Mesenteric fat pad (tissue), 1 donor: ENCODE measurements at places on chromosomes 12 and 14. TPM values are rescaled to one million over a fixed set of nuclear protein-coding genes. Genes with fewer than 3 reads are reported as not detected.

Gene PRR4
- 0.93 TPM for total RNA-seq

Gene ENO2
- total RNA-seq, result 5.3 TPM

DNA sequence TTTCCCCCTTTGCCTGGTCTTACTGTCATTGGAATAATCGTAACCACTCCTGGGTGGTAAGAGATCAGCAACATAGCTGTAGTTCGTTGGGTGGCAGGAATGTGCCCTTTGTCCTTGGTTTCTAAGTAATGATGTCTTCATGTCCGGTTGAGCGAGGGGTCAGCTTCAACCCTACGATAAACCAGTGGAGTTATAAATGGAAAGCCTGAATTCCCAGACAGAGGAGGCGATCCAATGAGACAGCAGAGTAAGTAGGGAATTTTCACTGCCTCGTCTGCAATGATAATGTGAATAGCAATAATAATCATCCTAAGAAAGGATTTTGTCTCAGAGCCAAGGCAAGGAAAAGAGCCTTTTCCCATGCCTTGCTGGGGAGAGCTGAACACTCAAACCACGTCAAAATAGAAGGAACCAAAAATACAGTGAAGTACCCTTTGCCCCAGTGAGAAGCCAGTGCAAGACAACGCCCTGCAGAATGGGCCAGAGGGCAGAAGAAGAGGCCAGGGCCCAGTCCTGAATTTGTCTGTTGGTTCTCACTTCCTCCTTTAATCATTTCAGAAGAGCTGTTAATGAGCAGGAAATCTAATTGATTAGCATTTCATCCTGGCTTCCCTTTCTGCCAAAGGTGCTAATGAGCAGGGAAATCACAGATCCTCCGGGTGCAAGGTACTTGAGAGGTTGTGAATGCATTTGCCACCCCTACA is 330.7 kb downstream of the CACNA1C start:
- DNase-seq, result peak; percentile 57

- no peak for DNase-seq
Measured at GRCh38 chr14:44370727-44371126, 136.4 kb downstream of the FSCB start.

Gene XRCC3
- 6.3 TPM for total RNA-seq

Gene NGB
- total RNA-seq, result not detected

Gene ARPC3
- total RNA-seq, result 187 TPM

DNA sequence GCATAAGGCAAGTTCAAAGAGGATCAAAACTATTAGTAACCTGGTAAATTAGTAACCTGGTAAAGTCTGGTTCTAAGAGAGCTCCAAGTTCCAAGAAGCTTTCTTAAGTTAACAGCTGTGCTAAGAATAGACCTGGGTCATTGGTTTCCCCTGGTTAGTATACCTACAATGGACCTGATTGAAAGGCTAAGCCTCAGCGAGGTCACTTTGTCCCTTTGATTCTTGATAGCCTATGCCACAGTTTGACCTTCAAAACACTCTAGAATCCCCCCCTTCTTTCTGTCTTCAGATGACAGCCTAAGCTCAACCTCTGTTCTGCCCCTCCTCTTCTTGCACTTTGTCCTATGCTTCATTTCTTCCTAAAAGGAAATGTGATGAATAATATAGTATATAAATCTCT is 53.0 kb downstream of the LLPH start:
- no peak for DNase-seq

GRCh38 chr14:54241517-54241916 is 155.3 kb upstream of the CDKN3 start:
- DNase-seq, result no peak

- no peak for DNase-seq
Measured at GRCh38 chr12:96085475-96085874, 50.1 kb upstream of the LTA4H start.

- peak; percentile 35 for DNase-seq
Measured at GRCh38 chr14:99128185-99128584, 143.8 kb downstream of the BCL11B start.

Gene PRH2
- not detected for total RNA-seq

- DNase-seq, result no peak
Measured at GRCh38 chr14:22537436-22538310, 51.4 kb downstream of the DAD1 start.

Gene BHLHE41
- total RNA-seq, result 21.0 TPM

Gene ZDHHC22
- not detected for total RNA-seq

Gene TMEM233
- 1.3 TPM for total RNA-seq

- no peak for DNase-seq
Measured at GRCh38 chr12:3342051-3342450, 149.0 kb upstream of the PRMT8 start.

Gene CDH24
- 2.4 TPM for total RNA-seq

DNA sequence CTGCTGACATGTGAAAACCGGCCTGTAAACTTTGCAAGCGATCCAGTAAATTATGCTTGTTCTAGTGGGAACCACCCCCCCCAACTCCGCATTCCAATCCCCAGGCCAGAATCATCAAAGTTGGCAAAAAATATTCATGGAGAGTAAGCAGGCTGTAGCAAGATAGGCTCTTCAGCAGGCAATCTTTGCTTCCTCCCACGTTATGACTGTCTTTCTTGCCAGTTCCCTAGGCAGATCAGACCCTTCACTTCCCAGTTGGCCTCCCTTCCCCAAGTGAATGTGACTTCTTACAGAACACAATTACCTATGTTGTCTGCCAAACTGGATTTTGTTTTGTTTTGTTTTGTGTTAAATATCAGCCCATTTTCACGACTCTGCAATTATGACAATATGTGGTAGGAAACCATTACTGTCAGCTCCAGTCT is 1.2 kb upstream of the PTGER2 start:
- no peak for DNase-seq

Gene RACGAP1
- total RNA-seq, result 9.4 TPM

DNA sequence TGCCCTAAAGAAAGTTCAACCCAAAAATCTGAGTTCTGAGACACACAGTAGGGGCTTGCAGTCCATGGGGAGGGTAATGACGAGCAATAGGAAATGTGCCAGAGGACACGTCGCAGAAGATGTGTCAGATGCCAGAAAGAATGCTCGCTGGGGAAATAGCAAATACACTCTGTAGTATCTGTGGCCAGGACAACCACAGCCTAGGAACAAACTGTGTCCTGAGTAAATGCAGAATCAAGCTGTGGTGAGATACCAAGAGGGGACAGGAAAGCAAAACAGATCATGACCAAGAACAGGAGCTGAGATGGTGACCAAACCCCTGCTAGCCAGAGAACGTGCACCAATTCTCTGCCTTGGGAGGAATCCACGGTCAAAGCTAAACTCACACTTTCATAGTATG is 9.1 kb downstream of the CRACR2A start:
- DNase-seq, result no peak

Gene PSME1
- total RNA-seq, result 121 TPM

GRCh38 chr12:4268329-4269181 is 5.0 kb upstream of the CCND2 start:
- DNase-seq, result no peak

DNA sequence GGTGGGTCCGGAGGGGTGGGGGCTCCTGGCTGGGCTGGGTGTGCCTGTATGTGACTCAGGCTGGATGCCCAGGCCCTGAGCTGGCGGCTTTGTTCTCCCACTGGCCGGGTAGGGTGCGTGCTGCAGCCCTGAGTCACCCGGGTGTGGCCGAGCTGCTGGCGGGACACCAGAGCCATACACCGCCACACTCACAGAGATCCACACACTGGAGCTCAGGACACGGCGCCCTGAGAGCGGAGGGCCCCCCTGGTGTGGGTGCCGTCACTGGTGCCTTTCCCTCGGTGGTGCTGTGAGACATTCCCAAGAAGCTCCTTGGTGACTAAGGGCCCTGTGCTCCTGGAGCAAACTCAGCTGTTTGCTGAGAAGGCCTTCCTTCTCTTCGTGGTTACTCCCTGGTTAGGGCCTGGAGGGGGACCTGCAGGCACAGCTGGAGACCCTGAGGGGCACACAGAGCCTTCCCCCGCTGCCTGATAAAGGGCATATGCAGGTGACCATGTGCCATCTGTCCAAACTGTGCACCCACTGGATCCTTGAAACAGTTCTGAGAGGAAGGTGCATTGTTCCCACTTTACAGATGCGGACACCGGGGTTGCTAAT is 44.3 kb downstream of the KRT80 start:
- peak; percentile 95 for DNase-seq

GRCh38 chr14:39991041-39991440 is 558.8 kb upstream of the FBXO33 start:
- no peak for DNase-seq

DNA sequence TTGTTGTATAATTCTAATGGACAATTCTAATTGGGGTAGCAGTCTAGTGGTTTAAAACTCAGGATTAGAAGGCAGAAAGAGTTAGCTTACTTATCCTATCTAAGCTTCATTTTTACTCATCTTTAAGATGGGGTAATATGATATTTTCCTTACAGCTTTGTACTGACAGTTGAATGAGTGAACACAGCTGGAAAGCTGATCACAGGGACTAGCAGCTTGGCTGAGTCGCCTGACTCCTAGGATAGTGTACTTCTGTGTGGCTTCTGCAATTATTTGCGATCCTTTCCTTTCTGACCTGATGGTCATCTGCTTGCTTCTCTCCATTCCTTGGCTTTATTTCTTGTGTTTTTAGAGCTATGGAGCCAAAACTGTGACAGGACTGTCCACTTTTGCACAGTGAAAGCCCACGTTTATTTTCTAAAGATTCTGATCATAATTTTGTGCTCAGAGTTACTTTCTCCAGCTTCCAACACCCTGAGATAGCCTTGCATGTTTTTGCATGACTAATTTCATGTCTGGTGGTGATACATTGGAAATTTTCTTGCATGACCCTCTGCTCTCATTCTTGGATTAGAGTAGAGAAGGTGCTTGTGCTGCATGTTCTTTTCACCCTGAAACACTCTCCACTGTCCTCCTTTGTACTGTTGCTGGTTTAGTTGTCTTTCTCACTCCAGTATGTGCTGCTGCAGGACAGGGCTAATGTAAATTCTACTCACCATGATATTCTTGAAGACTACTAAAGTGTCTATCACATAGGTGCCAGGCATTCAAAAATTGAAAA is 377.0 kb upstream of the ATP2B1 start:
- no peak for DNase-seq

Gene SLC25A29
- total RNA-seq, result 20.0 TPM
